ENCODE measurements at places on chromosomes 6 and 20. TPM values are rescaled to one million over a fixed set of nuclear protein-coding genes. Genes with fewer than 3 reads are reported as not detected.

Gene RAB44
- total RNA-seq, result 0.42 TPM

Gene GMNN
- total RNA-seq, result 7.5 TPM

Gene FOXS1
- 2.8 TPM for total RNA-seq

Gene TIAM2
- total RNA-seq, result 11.2 TPM

Gene MRAP2
- 2.3 TPM for total RNA-seq

Gene SMOC2
- total RNA-seq, result 77.6 TPM

Gene BEND6
- total RNA-seq, result 9.8 TPM

DNA sequence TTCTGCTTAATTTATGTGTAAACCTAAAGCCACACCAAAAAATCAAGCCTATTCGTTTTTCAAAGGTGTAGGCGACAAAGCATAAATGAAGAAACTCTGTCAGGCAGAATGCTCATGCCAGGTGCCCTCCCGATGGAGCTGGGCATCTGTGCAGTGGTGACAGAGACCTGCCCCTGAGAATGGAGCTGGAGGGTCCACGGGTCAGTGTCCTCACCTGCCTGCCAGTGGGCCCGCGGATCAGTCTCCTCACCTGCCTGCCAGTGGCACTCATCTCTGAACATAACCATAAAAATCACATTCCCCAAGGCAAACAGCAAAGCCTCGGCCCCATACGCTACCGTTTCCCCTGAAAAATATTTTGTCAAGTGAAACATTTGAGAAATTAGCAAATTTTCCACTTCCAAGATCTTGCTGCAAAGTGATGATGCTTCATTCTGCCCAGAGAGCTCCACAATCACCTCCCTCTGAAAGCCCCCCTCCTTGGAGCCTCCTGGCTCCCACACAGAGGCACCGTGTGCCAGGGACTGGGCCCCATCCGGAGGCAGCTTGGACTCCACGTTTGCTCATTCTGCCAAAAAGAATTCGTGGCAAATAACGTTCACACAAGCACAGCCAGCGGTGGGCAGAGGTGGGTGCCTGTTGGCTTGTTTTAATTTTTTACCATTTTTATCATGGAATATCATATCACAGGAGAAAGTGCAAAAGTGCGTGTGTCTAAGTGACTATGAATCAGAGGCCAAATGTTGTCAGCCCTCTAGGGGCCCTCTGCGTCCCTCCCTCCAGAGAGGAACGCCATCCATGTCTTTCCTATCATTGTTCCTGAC lies 88.8 kb downstream of the YTHDF1 start:
- DNase-seq, result peak; percentile 68

- DNase-seq, result no peak
Measured at GRCh38 chr6:24448828-24449525, 40.4 kb downstream of the GPLD1 start.

DNA sequence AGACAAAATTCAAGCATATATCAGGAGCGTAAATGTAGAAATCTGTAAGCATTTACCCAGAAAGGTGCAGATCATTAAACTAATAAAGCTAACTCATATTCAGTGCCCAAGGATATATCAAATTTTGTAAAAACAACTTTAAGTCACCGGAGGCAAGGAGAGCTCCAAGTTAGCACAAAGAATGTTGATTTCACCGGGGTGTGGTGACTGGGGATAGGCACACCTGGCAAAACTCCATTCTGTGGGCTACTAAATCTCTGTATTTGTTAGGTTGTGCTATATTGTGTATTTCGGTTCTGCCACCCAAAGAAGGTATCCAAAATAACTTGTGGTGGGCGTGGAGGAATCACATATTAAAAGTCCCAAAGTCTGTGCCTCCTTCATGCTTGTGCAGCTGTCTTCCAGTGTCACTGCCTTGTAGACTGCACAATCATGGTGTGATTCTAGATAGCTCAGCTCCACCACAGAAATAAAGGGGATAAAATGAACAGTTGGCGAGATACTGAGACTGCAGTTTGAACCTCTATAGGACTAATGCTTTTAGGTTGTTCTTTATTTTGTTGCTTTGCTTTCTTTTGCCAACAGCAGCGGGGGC lies 111.6 kb downstream of the GMDS start:
- no peak for DNase-seq

GRCh38 chr6:132202574-132202973 lies 198.7 kb downstream of the MOXD1 start:
- no peak for DNase-seq

- no peak for DNase-seq
Measured at GRCh38 chr6:106773522-106773921, 144.1 kb downstream of the QRSL1 start.

DNA sequence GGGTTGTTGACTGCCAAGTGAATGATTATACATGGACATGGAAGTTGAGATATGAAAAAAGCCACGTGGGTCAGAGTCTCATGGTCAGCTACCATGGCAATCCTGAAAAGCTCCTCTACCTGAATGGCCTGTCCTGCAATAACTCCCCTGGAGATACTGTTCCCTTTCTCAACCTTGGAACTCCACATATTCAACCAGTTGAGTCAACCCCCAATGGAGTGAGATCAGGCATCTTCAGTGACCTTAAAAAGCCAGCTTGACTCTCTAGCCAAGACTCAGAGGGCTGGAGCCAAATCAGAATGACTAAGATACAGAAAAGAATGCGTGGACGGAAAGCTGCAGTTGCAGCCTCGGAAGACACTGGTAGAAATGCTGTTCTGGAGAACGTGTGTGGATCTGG lies 341.3 kb downstream of the FOXA2 start:
- DNase-seq, result no peak

DNA sequence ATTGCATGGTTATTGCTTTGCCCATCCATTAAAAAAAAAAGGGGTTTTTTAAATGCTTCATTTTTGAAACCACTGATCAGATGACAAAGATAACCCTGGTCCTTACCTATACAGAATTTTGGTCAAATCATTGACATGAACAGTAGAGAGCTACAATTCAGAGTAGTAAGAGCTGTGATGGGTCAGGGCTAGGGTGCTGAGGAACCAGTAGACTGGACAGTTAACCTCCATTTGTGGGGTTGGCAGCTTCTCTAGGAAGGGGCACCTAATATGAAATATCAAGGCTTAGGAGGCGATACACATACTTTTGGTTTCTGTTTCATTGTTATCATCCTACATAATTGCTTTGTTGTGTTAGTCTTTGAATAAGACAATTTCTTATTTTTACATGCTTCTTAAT lies 55.1 kb downstream of the ORC3 start:
- DNase-seq, result no peak

- DNase-seq, result no peak
Measured at GRCh38 chr6:149405823-149406765, 6.0 kb downstream of the SUMO4 start.

GRCh38 chr6:121711472-121711871 lies 276.0 kb downstream of the GJA1 start:
- no peak for DNase-seq

DNA sequence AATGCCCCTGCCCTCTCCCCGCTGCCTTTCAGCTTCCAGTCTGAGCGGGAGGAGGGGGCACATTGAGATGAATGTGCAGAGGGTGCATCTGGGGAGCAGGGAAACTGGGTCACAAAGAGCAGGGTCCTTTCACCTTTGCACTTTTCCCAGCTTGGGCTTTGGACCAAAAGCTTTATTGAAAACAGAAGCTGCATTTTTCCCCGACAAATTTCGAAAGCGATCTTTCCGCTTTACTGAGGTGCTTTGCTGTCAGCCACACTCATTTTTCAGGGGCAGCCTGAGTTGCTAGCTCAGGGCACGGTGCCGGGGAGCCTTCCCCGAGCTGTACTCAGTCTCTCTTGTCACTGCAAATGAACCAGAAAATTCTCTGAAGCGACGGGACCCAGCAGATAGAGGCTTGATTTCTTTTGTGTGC lies 283.7 kb upstream of the SOX4 start:
- no peak for DNase-seq

Measured in posterior vena cava (tissue), 2 donors.